CD4-positive, alpha-beta memory T cell (primary cell): ENCODE measurements at places on chromosomes 7 and 10. TPM values are rescaled to one million over a fixed set of nuclear protein-coding genes. Genes with fewer than 3 reads are reported as not detected.

GRCh38 chr7:74138945-74139843 is 35.0 kb upstream of the EIF4H start:
- no peaks in the 10 kb centered on the region for H3K4me1 ChIP-seq
- no peak overlapping the region for H3K4me3 ChIP-seq
- no peaks in the 10 kb centered on the region for H3K36me3 ChIP-seq
- H3K27ac ChIP-seq = no peak overlapping the region

The BTBD16 gene
- not detected for total RNA-seq

DNA sequence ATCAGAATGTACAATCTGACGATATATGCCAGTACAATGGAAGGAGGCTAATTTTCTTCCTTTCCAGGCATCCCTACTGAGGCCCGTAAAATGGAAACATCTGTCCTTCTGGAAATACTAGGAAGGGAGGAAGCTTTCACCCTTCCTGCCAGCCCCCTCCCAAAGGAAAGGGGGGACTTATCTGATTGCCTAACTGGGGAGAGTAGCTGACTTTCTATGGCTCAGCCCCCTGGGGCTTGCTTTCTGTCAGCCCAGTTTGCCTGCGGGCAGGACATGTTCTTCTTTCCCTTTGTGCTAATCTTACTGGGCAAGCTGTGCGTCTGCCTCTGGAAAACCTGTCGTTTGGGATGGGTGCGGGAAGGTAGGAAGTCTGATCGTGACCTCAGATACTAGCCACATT is 508.9 kb downstream of the SUGCT start:
- H3K27me3 ChIP-seq = no peaks in the 10 kb centered on the region
- DNase-seq = no peak
- no peaks in the 10 kb centered on the region for H3K36me3 ChIP-seq
- no peak overlapping the region for H3K27ac ChIP-seq
- no peak overlapping the region for H3K4me3 ChIP-seq

GRCh38 chr10:123129618-123130271 is 6.0 kb upstream of the HMX3 start:
- no peak overlapping the region for H3K4me3 ChIP-seq
- H3K4me1 ChIP-seq = peaks cover 23% of the 10 kb centered on the region

- H3K4me1 ChIP-seq = no peaks in the 10 kb centered on the region
- no peaks in the 10 kb centered on the region for H3K36me3 ChIP-seq
- no peak overlapping the region for H3K4me3 ChIP-seq
- H3K27me3 ChIP-seq = no peaks in the 10 kb centered on the region
These were observed 20.1 kb downstream of the LDB3 start for GRCh38 chr10:86688398-86688921.

GRCh38 chr7:151847681-151848081 is 29.2 kb downstream of the PRKAG2 start:
- no peaks in the 10 kb centered on the region for H3K27me3 ChIP-seq
- DNase-seq = no peak
- peaks cover 19% of the 10 kb centered on the region for H3K4me1 ChIP-seq
- no peaks in the 10 kb centered on the region for H3K36me3 ChIP-seq
- no peak overlapping the region for H3K27ac ChIP-seq

DNA sequence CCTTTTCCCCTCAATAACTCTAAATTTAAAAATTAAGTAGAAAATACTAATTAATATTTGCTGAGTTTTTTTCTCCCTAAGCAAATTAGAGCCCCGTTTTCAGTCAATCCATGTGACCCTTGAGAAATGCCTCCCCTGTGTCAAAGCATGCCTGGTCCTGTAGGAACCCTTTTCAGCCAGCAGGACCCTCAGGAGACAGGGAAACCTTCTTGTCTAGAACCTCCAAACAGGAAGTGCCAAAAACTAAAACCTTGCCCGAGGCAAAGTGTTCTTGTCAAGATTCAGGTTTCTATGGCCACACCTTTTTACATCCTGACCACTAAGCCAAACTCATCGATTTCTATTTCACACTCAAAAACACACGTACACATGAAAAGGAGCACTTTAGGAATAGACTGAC is 60.1 kb upstream of the NFE2L3 start:
- H3K36me3 ChIP-seq = no peaks in the 10 kb centered on the region
- no peak overlapping the region for H3K4me3 ChIP-seq
- H3K27me3 ChIP-seq = no peaks in the 10 kb centered on the region
- H3K4me1 ChIP-seq = peaks cover 6% of the 10 kb centered on the region

DNA sequence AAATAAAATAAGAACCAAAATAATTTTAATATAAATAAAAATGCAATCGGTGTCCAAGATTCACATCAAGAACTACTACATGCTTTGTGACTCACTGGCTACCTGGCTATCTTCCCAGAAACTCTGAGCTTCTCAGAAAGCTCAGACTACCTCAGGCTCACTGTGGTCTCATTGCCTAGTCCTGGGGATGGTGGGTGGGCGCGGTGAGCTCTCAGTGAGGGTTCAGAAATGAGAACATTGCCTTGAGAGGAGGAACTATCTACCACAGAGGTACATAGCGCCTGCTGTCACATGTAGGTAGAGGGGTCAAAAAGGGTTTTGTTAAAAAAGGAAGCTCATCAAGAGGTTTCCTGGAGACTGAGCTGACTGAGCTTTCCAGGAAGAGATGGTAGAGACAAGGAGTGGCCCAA is 108.0 kb downstream of the WDFY4 start:
- H3K27me3 ChIP-seq = no peaks in the 10 kb centered on the region
- H3K4me3 ChIP-seq = no peak overlapping the region
- DNase-seq = no peak

- H3K36me3 ChIP-seq = no peaks in the 10 kb centered on the region
- no peaks in the 10 kb centered on the region for H3K27me3 ChIP-seq
- H3K4me3 ChIP-seq = peak overlapping the region; percentile 6
- peaks cover 59% of the 10 kb centered on the region for H3K4me1 ChIP-seq
- H3K27ac ChIP-seq = peak overlapping the region; percentile 61
- DNase-seq = no peak
These were observed 18.9 kb downstream of the GIMAP5 start for GRCh38 chr7:150756166-150756565.

- H3K4me1 ChIP-seq = no peaks in the 10 kb centered on the region
- no peak for DNase-seq
- H3K27me3 ChIP-seq = peaks cover 3% of the 10 kb centered on the region
- no peak overlapping the region for H3K4me3 ChIP-seq
These were observed 86.6 kb upstream of the UNC5B start for GRCh38 chr10:71125749-71126107.

The CYP26C1 gene
- 0.22 TPM for total RNA-seq

- no peaks in the 10 kb centered on the region for H3K36me3 ChIP-seq
- H3K4me1 ChIP-seq = peaks cover 11% of the 10 kb centered on the region
- H3K27ac ChIP-seq = no peak overlapping the region
- peaks cover 5% of the 10 kb centered on the region for H3K27me3 ChIP-seq
- no peak overlapping the region for H3K4me3 ChIP-seq
These were observed 162.8 kb downstream of the NRF1 start for GRCh38 chr7:129774359-129774758.

The SPDYE16 gene
- total RNA-seq = 1.1 TPM

The KIAA1549 gene
- 0.11 TPM for total RNA-seq

The SUN3 gene
- not detected for total RNA-seq
